ENCODE measurements at places on chromosomes 16 and 17. TPM values are rescaled to one million over a fixed set of nuclear protein-coding genes. Genes with fewer than 3 reads are reported as not detected.
A peak's percentile ranks its signal among the peaks of the same experiment; 100 is the strongest.

- H3K36me3 ChIP-seq: no peaks in the 10 kb centered on the region
- DNase-seq: no peak
- no peak overlapping the region for H3K27ac ChIP-seq
Measured at GRCh38 chr16:68232335-68232734, 3.6 kb downstream of the ESRP2 start.

GRCh38 chr17:15776871-15777270 is 44.8 kb downstream of the TBC1D26 start:
- DNase-seq: no peak
- no peak overlapping the region for H3K27ac ChIP-seq
- no peak overlapping the region for H3K4me3 ChIP-seq

The KRTAP4-5 gene
- not detected for total RNA-seq

DNA sequence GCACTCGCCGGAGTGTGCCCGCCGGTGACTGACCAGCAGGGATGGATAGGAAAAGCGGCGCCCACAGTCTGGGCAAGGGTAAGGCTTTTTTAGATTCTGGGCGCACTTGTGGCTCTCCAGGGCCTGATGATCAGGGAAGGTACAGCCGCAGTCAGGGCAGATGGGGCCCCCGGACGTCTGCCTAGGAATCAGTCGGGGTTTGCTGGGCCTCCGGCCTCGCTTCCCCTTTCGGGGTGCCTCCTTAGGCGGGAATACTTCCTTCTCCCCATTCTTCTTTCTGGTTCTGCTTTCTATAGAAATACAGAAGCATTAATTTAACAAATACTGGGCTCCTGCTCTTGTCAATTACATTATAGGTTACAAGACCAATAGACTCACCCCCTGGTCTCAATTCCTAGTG is 5.0 kb downstream of the ZNF689 start:
- H3K36me3 ChIP-seq: peaks cover 26% of the 10 kb centered on the region
- peaks cover 5% of the 10 kb centered on the region for H3K4me1 ChIP-seq
- no peak overlapping the region for H3K27ac ChIP-seq
- peak overlapping the region; percentile 49 for H3K4me3 ChIP-seq
- H3K27me3 ChIP-seq: peaks cover 12% of the 10 kb centered on the region

GRCh38 chr17:33892717-33893591 is 362.1 kb upstream of the CCL2 start:
- no peaks in the 10 kb centered on the region for H3K27me3 ChIP-seq
- DNase-seq: no peak
- H3K4me3 ChIP-seq: no peak overlapping the region
- no peaks in the 10 kb centered on the region for H3K4me1 ChIP-seq
- H3K36me3 ChIP-seq: no peaks in the 10 kb centered on the region

GRCh38 chr17:80980397-80981061 is 11.1 kb upstream of the CHMP6 start:
- H3K27ac ChIP-seq: no peak overlapping the region
- no peaks in the 10 kb centered on the region for H3K36me3 ChIP-seq
- no peak for DNase-seq
- H3K4me1 ChIP-seq: peaks cover 5% of the 10 kb centered on the region
- peaks cover 3% of the 10 kb centered on the region for H3K27me3 ChIP-seq

- H3K4me1 ChIP-seq: peaks cover 39% of the 10 kb centered on the region
- peaks cover 4% of the 10 kb centered on the region for H3K36me3 ChIP-seq
- peak overlapping the region; percentile 62 for H3K27ac ChIP-seq
- peak overlapping the region; percentile 24 for H3K4me3 ChIP-seq
- DNase-seq: no peak
Measured at GRCh38 chr16:81539009-81539758, 94.6 kb downstream of the CMIP start.

GRCh38 chr17:60534613-60535157 is 8.6 kb upstream of the APPBP2 start:
- no peak overlapping the region for H3K4me3 ChIP-seq
- H3K4me1 ChIP-seq: peaks cover 5% of the 10 kb centered on the region
- H3K36me3 ChIP-seq: no peaks in the 10 kb centered on the region
- peaks cover 2% of the 10 kb centered on the region for H3K27me3 ChIP-seq
- H3K27ac ChIP-seq: no peak overlapping the region

The KRT10 gene
- 28.2 TPM for total RNA-seq

DNA sequence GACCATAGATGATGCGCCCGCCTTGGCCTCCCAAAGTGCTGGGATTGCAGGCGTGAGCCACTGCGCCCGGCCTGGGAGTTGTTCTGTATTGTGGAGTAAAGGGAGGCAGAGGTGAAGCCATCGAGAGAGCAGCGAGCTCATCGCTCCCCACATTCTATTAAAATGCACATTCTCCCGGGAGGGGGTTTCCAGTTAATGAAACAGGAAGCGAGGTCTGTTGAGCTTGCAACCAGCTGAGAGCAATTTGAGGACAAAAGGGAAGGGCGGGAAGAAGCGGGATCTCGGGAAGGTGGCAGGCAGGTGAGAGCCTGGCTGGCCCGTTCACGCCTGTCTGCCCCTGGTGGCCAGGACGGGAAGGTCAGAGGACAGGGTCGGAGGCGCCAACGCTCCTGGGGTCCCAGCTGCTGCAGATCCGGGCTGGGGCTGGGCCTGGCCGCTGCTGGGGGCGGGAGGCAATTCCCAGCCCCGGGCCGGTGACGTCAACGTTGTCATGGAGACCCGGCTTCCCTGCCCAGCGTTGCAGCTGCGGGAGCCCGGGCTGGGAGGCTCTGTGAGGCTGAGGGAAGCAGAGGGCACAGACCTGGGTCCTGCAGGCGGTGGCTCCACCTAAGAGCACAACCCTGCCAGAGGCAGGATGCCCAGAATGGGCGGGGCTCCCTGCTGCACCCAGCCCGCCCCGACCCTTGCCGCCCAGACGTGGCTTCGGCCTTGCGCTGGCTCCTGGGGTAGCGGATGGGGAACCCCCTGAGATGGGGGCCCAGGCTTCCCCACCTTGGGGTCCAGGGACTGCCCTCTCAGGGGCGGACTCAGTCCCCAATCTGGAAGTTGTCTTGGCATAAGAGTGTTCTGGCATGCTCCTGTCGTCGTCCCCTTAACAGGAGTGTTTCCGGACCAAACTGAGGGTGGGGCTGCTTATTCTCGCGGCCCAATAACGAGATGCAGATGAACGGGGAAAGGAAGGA is 48.7 kb upstream of the PLCG2 start:
- peak overlapping the region; percentile 88 for H3K27ac ChIP-seq
- H3K27me3 ChIP-seq: peaks cover 2% of the 10 kb centered on the region
- peak overlapping the region; percentile 85 for H3K4me3 ChIP-seq
- peaks cover 3% of the 10 kb centered on the region for H3K36me3 ChIP-seq
- peak; percentile 86 for DNase-seq

DNA sequence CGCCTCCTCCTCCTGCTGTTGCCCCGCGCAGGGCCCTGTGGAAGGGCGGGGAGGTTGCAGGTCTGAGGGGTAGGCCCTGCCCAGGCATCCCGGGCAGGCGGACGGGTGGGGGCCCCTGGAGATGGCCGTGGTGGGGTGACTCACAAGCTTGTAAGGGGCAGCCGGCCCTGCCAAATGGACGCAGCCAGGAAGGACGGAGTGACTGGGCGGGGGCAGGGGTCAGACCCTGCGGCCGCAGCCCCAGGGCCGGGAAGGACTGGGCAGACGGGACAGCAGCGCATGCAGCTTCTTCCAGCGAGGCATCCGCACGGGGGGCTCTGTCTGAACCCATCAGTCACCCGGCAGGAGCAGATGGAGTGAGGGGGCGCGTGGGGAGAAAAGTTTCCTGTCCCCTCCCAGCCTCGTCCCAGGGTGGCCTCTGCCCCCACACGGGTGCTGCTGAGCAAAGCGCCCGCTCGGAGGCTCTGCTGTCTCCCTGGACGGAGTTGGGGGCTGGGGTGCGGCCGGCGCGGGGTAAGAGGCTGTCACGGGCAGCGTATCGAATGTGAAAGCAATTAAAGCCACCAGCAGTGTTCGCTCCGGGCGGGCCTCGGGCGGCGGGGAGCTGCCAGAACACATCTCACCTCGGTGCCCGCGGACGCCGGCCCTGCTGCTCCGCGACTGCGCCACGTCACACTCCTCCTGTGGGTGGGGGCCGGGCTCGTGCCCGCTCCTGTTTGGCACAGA is 5.4 kb upstream of the PRR35 start:
- H3K27ac ChIP-seq: no peak overlapping the region
- H3K4me1 ChIP-seq: peaks cover 2% of the 10 kb centered on the region
- no peaks in the 10 kb centered on the region for H3K36me3 ChIP-seq
- peaks cover 4% of the 10 kb centered on the region for H3K27me3 ChIP-seq
- DNase-seq: no peak

GRCh38 chr16:21083729-21084268 is 66.8 kb downstream of the DNAH3 start:
- H3K4me1 ChIP-seq: no peaks in the 10 kb centered on the region
- no peaks in the 10 kb centered on the region for H3K27me3 ChIP-seq
- no peak overlapping the region for H3K27ac ChIP-seq
- no peaks in the 10 kb centered on the region for H3K36me3 ChIP-seq
- no peak overlapping the region for H3K4me3 ChIP-seq

The ARL2BP gene
- total RNA-seq: 46.7 TPM

Measured in endothelial cell (in vitro differentiated cells).